ENCODE measurements at places on chromosomes 6 and 20.

DNA sequence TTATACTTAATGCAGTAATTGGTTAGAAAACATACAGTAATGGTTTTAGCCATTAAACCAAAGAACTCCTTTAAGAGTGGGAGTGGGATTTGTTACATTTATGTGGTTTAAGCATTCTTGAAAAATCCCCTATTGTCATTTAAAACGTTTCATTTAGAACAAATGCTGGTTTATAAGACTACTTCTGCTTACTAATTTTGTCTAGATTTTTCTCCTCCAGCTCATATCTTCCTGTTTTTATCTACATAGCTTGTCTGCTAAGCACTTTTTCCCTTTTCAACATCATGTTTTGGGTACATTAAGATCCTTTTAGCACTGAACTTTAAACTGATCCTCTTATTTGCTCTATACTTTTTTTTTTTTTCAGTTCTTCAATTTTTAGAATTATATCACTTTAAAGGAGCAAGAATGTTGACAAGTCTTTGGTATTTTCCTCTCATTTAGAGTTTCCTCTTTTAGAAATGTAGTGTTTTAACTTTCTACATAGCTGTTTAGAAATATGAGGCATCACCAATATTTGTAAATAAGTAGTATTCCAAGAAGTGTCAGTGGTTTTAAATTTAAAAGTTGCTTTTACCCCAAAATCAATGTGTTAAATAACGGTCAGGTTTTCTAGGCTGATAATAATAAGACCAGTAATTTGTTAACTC lies 80.9 kb downstream of the SESN1 start:
- no peak for DNase-seq

DNA sequence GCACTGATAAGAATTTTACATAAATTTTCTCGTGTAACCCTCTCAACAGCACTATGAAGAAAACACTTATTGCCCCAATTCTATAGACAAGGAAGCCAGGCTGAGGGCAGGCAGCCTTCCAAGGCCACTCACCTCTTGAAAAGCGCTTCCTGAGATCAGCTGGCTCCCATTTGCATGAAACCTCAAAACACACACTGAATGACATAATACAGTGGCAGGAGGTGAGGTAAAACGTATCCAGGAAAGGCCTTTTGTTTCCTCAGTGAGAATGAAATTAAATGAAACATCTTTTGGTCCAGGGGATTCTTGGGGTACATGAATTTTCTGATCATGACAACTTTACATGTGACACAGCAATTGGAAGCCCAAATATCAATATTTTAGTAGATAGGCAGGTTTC lies 112.5 kb downstream of the WDR27 start:
- DNase-seq, result no peak

- no peak for DNase-seq
These were observed 13.4 kb downstream of the TMEM200A start for GRCh38 chr6:130379223-130379622.

- DNase-seq, result no peak
These were observed 21.2 kb upstream of the SNRPB2 start for GRCh38 chr20:16708602-16709001.

- DNase-seq, result no peak
These were observed 449.0 kb downstream of the QKI start for GRCh38 chr6:163863565-163863964.

DNA sequence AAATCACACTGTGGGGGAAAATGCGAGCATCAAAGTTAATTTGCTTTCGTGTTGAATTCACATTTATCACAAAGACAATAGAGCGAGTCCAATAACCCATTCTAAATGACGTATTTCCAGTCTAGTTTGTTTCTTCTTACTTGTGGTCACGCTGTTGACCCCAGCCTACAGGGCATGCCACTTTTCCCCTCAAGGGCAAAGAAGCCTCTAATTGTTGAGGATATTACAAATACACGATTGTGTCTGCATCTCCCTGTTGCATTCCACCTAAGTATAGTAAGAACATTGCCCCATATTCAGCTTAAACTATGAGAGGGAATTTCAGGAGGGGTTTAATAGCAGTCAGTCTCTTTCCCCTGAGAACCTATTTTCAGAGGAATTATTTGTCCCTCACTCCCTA lies 37.4 kb upstream of the DSP start:
- DNase-seq, result no peak

GRCh38 chr6:13099771-13100170 lies 228.6 kb downstream of the TBC1D7 start:
- no peak for DNase-seq
